ENCODE measurements at places on chromosomes 5 and 9. TPM values are rescaled to one million over a fixed set of nuclear protein-coding genes. Genes with fewer than 3 reads are reported as not detected.

Gene NIPBL
- 42.4 TPM for total RNA-seq

Gene SLC27A6
- not detected for total RNA-seq

Gene PKN3
- 5.0 TPM for total RNA-seq

Gene CCDC192
- not detected for total RNA-seq

Gene GABRA1
- total RNA-seq = not detected

Gene TTC39B
- total RNA-seq = 2.5 TPM

GRCh38 chr5:5387777-5388176 lies 34.7 kb upstream of the ICE1 start:
- no peak for DNase-seq

GRCh38 chr5:177458912-177459350 lies 12.3 kb downstream of the PRR7 start:
- peak; percentile 53 for DNase-seq

GRCh38 chr5:124654418-124654817 lies 92.0 kb downstream of the ZNF608 start:
- no peak for DNase-seq

DNA sequence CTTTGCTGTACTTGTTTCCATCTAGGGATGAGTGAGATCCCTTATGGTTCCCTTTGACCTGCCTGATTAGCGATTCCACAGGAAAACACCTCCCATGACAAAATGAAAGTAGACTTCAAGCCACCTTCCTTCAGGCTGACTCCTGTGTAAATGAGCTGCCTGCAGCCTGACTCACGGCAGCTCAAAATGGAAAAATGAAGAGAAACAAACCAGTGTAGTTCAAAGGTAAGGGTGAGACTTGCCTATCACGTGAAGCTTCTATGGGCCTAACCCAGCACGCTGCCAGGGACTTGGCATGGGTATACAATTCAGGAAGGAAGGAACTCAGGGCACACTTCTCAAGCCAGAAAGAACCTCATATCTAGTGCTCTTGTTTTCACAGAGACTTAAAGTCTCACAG lies 110.1 kb upstream of the LRRTM2 start:
- DNase-seq = no peak

DNA sequence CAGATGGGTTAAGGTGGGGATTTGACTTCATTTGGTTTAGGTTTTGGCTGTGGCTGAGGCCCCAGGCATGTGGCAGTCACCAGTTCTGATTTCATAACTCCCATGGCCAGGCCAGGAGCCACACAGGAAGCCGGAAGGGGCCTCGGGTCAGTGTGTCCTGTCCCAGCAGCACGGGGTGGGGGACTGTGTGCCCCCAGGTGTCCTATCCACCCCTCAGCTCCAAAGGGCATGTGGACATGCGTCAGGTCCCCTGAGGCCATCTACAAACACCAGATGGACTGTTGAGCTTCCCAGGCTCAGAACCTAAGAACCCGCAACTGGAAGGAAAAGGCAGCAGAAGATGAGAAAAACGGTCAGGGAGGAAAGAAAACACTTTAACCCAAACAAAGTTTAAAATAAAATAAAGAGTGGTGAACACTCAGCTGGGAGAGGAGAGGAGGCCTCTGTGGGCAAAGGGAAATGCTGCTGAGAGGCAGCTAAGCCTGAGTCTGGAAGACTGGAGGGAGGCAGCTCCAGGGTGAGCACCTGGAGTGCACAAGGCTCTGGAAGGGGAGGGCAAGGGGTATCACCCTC lies 260.8 kb downstream of the AUH start:
- peak; percentile 83 for DNase-seq

DNA sequence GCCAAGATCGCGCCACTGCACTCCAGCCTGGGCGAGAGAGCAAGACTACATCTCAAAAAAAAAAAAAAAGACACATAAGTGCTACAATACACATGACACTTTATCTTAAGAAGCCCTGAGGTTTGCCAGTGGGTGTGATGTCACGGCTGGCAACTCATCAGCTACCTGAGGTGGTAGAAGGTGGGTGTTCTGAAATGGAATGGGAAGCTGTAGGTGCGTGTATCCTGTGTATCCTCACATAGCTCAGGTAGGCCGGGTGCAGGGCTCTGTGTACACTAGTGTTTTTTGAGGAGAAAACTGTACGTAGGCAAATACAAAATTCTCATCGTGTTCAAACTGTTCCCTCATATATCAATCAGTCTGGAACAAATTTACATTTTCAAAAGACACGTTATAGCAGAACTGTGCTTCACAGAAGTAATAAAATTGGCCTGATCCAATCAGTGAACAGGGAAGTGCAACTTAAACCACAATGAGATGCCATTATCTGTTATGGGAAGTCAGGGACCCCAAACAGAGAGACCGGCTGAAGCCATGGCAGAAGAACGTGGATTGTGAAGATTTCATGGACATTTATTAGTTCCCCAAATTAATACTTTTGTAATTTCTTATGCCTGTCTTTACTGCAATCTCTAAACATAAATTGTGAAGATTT lies 10.4 kb downstream of the BICD2 start:
- DNase-seq = no peak

DNA sequence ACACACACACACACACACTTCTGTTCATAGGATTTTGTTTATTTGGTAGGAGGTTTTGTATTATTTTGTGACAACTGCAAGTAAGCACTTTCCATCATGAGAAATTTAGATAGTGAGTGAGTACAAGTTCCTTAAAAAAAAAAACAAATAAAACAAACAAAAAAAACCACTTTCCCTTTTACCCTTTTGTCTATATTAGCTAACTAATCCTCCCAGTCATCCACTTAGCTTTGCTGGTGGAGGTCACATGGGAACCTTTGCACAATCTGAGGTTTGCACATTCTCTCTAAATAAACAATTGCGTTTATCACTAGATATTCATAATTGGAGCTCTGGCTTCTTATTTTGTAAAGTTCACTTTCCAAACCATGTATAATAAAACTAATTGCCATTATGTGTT lies 6.8 kb downstream of the ITGA1 start:
- no peak for DNase-seq

DNA sequence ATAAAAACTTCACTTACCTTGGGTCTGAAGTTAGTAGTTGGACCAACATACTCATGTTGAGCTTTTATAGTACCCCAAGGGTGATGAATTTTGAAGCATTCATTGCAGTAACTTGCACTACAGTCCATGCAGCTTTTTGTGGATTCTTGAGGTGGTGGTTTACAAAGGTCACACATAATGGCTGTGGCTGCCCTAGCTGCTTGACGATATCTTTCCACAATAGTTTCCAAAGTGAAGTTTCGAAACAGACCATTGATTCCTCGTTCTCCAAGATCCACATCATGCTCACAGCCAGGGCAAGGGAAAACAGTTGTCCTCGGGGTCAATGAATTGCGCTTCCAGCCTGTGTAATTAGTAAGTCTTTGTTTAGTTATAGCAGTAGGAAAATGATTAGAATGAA lies 22.7 kb downstream of the TRIM36 start:
- DNase-seq = no peak

GRCh38 chr5:96033116-96033515 lies 71.5 kb upstream of the ELL2 start:
- no peak for DNase-seq

DNA sequence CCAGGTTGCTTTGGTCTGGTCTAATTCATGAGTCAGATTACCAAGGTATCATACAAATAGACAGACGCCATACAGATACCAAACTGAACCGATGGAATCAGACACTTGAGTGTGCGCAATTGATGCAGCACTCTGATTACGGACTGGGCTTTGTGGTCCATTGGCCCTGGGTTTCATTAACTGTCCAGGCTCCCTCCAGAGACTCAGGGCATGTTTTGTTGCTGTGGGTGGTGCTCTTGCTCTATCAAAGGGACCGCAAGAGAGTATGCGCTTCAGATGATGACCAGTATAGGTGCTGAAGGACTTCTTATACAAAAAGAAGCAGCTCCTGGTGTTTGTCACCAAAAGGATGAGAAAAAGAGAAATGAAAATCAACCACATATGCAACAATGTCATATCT lies 36.9 kb upstream of the ANKRD55 start:
- DNase-seq = no peak

GRCh38 chr5:120304663-120305062 lies 159.4 kb upstream of the PRR16 start:
- DNase-seq = no peak

- DNase-seq = no peak
These were observed 160.2 kb downstream of the DENND1A start for GRCh38 chr9:123769719-123770118.

GRCh38 chr5:76537073-76537543 lies 86.1 kb downstream of the F2RL2 start:
- DNase-seq = no peak

DNA sequence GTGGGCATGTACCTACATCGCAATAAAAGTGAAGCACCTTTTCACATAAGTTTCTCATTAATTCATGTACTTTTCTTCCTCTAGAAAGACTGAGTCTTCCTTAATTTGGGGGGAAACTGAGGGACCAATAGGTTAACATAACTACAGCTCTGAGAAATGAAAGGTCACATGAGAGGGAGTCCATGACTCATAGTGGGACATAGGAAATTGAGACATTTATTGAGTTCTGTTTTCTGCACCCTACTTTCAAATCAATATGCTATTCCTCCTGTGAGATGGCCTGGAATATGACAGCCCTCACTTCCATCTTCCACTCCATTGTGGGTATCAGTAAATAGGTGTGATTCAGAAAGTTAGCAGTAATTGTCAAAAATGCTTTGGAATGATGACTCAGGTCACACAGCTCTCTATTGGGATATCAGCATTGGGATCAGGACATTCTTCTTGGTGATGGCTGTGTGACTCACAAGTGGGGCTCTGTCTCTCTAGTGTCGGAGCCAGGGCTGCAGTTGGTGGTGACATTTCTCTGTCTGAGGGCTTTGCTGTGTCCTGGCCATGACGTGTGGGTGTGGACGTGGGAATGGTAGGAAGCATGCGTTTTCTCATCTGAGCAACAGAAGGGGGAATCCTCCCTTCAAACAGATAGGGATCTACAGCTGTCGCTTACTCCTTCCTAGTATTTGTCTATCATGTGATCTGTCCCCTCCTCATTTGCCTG lies 125.0 kb downstream of the TRIO start:
- DNase-seq = peak; percentile 72

DNA sequence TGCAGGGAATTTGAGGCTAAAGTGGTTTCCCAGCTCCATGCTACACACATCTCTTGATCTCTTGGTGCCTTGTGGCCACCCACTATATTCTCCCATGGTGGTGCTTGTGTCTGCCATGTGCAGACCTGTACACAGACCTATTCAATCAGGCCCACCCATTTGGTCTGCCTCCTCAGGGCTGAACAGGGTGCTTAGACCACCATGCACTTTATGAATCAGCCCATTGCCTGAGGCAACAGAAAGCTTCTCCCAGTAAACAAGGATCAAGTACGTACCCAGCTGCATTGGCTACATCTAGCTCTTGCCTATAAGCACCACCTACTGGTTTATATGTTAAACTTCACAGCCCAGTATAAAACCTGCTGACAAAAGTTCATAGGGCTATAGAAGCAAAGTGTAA lies 664.3 kb upstream of the EDIL3 start:
- DNase-seq = no peak

GRCh38 chr9:113898596-113898995 lies 22.5 kb downstream of the ZNF618 start:
- DNase-seq = no peak

GRCh38 chr5:88782571-88782970 lies 100.4 kb downstream of the MEF2C start:
- no peak for DNase-seq
